Mesothelial cell of epicardium (in vitro differentiated cells): ENCODE measurements at places on chromosomes 12 and 14. TPM values are rescaled to one million over a fixed set of nuclear protein-coding genes. Genes with fewer than 3 reads are reported as not detected.

Gene CYP27B1
- total RNA-seq, result 3.3 to 4.7 TPM (median 4.0 TPM) in 3 replicates

- DNase-seq, result no peak
Measured at GRCh38 chr12:69527506-69528272, 57.5 kb downstream of the FRS2 start.

DNA sequence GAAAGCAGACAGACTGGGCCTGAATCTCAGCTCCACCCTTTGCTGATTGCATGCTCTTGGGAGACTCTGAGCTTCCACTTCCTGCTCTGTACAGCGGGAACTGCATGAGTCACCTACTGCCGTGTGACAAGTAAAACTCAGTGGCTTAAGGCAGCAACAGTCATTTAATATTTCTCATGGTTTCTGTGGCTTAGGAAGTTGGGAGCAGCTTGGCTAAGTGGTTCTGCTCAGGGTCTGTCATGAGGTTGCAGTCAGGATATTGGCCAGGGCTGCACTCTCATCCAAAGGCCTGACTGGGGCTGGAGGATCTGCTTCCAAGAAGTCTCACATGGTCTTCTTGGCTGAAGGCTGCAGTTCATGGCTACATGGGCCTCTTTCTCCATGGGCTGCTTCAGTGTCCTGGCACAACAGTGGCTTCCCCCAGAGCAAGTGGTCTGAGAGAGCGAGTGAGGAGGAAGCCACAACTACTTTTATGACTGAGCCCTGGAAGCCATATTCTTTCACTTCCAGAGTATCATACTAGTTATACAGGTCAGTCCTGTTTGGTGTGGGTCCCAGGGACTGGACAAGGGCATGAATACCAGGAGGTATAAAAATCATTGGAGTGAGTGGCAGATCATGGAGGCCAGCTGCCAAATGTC is 49.7 kb downstream of the FAM222A start:
- DNase-seq, result no peak

Gene TBC1D30
- 2.8 to 3.7 TPM (median 3.1 TPM) in 3 replicates for total RNA-seq

- DNase-seq, result no peak
Measured at GRCh38 chr14:64563696-64564095, 13.9 kb downstream of the PPP1R36 start.

- DNase-seq, result no peak
Measured at GRCh38 chr12:6839482-6840201, 1.1 kb upstream of the GNB3 start.

Gene CPNE6
- total RNA-seq, result not detected in 3 replicates
